ENCODE measurements at places on chromosomes 5 and 9.
A peak's percentile ranks its signal among the peaks of the same experiment; 100 is the strongest.

DNA sequence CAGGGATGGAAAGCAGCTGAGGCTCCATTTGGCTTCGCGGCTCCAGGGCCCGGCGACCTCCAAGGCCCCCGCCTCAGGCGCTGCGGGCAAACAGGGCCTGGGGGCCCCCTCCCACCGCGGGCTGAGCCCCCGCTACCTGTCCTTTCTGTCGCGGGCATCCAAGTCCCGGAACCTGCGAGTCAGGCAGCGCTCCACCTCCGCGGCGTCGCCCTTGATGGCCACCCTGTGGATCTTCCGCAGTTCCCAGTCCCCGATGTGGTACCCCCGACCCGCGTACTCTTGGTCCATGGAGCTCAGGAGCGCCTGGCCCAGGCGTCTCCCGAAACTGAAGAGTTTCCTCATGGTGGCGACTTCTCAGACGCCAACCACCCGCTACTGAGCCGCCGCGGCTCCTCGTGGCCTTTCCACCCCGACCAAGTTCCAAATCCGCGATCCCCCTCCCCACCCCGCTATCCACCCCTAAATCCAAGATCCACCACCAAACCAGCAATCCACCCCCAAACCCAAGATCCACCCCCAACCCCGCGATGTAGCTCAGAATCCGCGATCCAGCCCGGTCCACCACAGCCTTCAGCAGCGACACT, 86.5 kb upstream of the CCDC180 start:
- no peak for DNase-seq

DNA sequence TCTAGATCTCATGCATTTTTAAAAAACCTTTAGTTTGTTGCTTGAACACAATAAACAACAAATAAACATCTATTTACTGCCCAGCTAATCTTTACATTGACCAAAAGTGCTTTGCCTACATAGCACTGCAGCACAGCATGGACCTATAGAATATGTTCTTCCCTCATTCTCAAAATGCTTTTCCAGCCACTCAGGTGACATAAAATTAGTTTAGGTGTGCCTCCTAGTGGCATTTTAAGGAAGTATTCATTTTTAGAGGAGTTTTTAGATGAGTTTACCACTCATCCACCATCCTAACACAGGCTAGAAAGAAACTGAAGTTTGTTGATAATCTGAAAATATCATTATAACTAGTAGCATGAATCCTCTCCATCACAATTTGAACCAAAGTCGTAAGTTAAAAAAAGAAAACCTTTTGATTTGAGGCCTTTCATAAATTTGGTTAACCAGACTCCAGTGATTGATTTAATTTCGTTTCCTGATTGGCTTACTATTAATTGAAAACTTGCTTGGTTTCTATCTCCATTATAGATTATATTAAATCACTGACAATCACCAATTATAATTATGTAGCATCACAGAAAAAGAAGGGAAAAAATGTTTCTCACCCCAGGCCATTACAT, 12.6 kb downstream of the PLGRKT start:
- DNase-seq = peak; percentile 50

- DNase-seq = no peak
Observed at GRCh38 chr5:81751836-81752643, 1.1 kb upstream of the SSBP2 start.

GRCh38 chr5:122149321-122150090, 20.2 kb downstream of the ZNF474 start:
- DNase-seq = no peak

- DNase-seq = no peak
Observed at GRCh38 chr5:163653526-163653925, 148.1 kb downstream of the MAT2B start.

- DNase-seq = no peak
Observed at GRCh38 chr9:107530679-107531078, 41.1 kb upstream of the KLF4 start.

DNA sequence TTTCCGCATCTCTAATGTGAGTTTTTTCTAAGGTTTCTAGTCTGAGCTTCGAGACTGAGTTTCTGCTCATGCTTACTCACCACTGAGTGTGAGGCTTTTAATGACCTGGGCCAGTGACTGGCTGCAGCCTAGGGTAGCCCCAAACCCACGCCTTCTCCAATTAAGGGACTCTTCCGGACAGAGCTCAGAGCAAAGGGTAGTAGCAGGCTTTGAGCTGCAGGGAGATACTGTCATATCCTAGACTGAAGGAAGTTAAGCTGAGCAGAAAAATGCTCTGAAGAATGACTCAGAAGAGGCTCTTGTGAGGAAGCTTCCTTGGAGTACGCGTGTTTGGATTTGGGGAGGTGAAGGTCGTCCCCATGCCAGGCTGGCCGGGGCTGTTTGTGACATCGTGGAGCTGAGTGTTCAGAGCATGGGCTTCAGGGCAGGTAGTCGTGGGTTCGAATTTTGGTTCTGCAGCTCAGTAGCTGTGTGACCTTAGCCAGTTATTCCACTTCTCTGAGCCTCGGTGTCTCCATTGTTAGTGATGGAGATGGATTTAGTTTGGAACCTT, 3.5 kb downstream of the USP20 start:
- peak; percentile 52 for DNase-seq

DNA sequence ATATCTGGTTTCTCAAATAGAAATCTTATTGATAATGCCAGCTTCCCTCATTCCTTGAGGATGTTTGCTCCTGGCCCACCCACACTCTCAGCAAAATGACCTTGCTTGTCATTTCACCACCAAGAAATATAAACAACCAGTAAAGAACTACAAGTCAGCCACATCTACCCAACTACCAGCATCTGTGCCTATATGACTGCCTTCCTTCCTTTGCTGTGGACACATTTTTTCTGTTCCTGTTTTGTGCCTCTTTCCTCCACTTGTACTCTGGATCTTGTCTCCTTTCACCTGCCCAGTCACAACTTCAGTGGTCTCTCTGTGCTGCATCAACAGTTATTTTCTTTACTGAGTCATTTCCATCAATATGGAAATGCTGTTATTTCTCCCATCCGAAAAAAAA, 20.3 kb downstream of the KIF2A start:
- no peak for DNase-seq

DNA sequence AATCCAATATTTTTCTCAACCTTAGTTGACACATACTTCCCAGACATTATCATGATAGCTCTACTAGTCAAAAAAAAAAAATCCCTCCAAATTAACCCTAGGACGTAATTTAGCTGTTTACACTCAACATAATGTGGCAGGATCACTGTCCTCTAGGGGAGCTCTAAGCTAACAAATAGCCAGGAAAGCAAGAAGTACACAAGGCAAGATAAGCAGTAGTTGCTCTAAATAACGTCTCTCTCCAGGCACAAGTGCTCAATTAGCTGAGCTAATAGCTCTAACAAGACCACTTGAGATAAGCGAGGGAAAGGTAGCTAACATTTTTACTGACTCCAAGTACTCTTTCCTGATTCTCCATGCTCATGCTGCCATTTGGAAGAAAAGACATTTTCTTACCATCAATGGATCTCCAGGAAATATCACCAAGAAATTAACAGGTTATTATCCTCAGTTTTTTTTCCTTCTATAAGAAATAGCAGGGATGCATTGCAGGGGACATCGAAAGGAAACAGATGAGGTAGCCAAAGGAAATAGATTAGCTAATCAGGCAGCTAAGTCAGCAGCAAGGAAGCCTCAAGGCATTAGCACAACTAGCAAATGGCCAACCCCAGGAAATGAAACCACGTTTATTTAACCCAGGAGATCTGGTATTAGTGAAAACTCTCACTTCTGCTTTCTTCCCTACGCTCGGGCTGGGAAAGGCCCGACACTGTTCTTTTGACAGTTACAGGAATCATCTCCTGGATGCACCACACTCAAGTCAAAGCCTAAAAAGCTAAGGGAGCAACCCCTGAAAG, 614.1 kb downstream of the PTPRD start:
- peak; percentile 9 for DNase-seq

GRCh38 chr9:113887436-113887835, 11.3 kb downstream of the ZNF618 start:
- DNase-seq = no peak

DNA sequence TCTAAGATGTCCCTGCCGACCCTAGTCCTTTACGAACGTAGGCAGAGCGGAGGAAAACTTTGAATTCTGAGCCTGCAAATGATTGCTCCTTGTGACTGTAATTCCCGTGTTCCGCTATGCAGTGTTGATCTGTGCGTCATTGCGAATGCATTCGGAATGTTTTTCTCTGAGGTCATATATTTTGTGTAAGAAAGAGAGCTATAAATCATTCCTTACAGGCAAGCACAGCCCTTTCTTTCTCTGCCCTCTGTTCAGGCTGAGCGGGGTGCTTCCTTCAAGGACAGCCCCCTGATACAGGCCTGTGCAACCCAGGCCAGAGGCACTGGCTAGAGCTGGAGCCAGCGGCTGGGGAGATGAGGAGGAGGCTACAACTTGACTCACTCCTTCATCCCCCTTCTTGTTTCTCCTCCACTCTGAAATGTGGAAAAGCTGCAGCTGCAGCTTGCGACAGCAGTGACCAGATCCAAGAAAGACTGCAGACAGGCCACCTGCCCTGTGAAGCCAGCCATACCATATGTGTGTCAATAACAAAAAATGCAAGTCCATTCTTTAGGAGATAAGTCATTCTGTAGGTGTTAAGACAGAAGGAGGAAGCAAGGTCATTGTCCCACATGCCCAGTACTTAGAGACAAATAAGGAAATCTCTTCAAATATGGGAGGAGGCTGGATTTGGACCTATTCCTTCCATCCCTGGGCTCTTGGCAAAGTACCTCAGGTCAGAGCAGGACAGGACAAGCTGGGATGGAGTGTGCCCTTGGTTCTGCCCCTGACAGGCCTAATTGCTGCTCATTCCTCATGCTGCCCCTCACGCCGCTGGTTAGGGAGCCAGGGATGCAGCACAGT, 345.7 kb upstream of the WWC1 start:
- peak; percentile 92 for DNase-seq

DNA sequence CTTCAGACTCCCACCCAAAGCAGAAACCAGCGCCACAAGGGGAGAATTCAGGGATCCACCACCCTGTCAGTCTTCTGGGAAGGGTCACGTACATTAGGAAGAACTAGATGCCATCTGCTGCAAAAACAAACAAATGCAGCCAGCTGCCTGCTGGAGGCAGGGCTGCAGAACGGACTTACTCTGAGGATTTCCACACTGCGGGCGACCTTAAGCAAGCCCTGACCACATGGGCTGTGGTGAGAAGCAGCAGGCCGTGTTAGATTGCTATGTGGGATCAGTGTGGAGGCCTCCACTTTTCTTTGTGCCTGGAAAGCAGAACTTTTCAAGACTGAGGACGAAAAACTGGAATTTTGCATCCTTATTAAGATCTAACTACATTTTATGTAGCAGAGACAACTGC, 13.4 kb upstream of the LTC4S start:
- DNase-seq = no peak

GRCh38 chr9:90000925-90001324, 396.1 kb downstream of the GADD45G start:
- DNase-seq = no peak

DNA sequence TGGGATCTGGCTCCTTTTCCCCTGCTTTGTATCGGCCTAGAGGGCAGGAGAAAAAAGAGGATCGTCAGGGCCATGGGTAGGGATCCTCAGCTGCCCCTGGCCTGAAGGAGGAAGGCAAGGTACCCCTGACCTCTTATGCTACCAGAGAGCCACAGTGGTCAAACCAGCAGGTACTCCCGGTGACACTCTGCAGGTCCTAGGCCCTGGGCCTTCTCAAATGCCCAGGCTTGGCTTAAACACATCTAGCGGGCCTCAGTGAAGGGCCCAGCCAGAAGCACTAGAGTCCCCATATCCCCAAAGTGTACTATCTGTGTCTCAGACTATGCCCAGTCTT, 3.5 kb downstream of the IRF1 start:
- DNase-seq = no peak

GRCh38 chr5:118042076-118042475, 946.3 kb downstream of the DTWD2 start:
- no peak for DNase-seq

DNA sequence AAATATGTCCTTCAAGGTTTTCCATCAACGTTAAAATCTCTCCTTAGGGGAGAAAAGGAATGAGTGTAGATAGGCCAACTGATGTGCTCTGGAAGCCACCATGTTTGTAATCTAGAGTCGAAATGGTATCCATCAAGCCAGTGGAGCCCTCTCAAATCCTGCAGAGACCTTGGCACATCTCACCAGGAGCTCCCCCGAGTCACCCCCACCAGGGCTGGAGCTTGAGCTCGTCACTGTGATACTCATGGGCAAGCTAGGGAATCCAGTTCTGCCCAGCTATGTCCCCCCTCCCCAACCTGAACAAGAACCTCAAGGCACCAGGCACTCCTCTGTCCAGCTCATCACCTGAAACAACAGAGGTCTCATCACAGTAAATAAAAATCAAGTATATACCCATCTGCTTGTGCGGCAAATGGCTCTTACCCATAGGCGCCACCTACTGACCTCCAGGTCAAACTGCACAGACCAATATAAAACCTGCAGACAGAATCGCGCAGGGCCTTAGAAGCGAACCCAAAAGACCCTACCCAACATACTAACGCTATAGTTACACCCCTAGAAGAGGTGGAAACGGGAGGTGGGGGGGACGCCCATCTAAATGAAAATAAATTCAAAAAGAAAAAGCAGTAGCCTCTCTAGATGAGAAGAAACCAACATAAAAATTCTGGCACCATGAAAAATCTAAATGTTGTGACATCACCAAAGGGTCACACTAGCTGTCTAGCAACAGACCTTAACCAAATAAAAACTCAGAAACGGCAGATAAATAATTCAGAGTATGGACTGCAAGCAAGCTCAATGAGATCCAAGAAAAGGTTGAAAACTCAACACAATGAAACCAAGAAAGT, 75.0 kb downstream of the TTC39B start:
- DNase-seq = peak; percentile 47

GRCh38 chr9:38368731-38369130, 23.8 kb upstream of the ALDH1B1 start:
- DNase-seq = no peak

- DNase-seq = peak; percentile 92
Observed at GRCh38 chr9:97397220-97397619, 14.7 kb upstream of the TDRD7 start.

DNA sequence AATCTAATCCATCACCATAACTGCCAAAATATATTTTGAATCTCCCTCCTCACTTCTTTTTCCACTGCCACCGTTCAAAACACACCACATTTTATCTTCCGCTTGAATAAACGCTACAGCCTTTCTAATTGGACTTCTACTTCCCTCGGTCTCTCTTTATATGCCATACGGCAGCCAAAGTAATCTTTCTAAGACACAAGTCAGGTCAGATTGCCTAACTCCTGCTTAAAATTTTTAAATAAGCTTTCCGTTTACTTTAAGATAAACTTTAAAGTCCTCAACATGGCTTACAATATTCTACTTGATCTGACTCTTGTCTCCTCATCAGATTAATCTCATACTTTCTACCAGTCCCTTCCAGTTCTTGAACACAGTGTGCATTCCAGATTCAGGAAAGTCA, 9.7 kb downstream of the AFF4 start:
- DNase-seq = no peak

DNA sequence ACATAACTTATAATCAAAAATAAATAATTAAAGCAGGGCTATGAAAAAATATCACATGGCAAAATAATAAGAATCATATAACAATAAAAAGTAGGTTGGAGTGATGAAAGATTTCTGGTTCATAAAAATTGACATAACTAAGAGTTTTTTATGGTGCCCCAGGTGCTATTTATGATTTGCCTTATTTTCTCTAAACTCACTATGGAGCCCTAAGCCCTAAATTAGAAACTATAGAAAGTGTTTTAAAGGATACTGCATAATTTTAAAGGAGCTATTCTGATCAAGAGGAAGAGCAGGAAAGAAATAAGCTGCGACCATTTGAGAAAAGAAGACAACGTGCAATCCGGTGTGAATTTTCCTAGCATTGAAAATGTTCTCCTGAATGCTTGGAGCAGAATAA, 635.0 kb upstream of the DMAC1 start:
- DNase-seq = no peak

- DNase-seq = no peak
Observed at GRCh38 chr5:67901814-67902496, 313.6 kb upstream of the PIK3R1 start.

- DNase-seq = no peak
Observed at GRCh38 chr5:146699138-146699537, 179.4 kb downstream of the PPP2R2B start.
